ENCODE measurements at places on chromosomes 2 and 18.
A peak's percentile ranks its signal among the peaks of the same experiment; 100 is the strongest.

GRCh38 chr2:96505231-96505889, at the start of gene NEURL3:
NEURL3 (minus strand) TSS chr2:96505357; CDS start chr2:96505286, 71 bp downstream.
- no peak for DNase-seq

DNA sequence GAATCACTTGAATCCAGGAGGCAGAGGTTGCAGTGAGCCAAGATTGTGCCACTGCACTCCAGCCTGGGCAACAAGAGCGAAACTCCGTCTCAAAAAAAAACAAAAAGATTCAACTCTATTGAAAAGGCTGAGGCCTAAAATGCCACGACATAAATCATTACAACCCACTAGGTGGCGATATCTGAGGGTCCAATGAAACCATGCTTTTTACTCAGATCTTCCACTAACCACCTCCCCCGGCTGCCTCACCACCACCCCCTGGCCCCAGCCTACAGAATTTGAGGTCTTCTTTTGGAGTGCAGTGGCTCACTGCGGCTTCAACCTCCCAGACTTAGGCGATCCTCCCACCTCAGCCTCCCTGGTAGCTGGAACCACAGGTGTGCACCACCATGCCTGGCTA, 57.5 kb downstream of the AP1S3 start:
- peak; percentile 70 for DNase-seq

- DNase-seq = no peak
Measured at GRCh38 chr18:64668461-64668962, 519.6 kb upstream of the LINC00305 start.

- DNase-seq = no peak
Measured at GRCh38 chr2:169247211-169247610, 115.1 kb downstream of the LRP2 start.

- no peak for DNase-seq
Measured at GRCh38 chr18:2848247-2849246, 1.7 kb downstream of the EMILIN2 start.

- DNase-seq = no peak
Measured at GRCh38 chr18:46291149-46291548, 187.0 kb downstream of the HAUS1 start.

GRCh38 chr2:204354442-204354856, 190.8 kb upstream of the PARD3B start:
- no peak for DNase-seq

DNA sequence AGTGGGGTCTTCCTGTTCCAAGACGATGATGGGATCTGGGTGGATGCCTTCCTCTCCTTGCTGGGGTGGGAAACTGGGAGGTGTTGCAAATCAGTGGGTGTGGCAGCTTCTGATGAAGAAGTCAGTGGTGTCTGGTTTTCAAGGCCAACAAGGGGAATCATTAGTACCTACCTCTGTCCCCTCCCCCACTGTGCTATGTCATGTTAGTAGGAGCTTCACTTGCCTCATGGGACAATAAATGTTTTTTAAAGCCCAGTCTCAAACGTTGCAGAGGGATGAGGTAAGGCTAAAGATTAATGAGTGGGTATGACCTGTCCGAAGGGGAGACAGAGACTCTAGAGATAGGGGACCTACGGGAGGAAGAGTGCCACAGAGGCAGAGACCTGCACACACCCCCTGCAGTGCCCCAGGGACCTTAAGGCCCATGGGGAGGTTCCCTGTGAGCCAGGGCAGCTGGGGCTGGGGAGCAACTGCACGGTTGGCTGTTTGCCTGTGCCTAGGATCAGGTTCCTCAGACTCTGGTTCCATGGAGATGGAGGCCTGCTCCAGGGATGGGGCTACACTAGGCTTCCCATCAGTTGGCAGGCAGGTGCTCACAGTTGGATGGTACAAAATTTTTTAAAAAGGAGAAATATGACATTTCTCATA, 37.8 kb upstream of the SLC1A4 start:
- no peak for DNase-seq

GRCh38 chr2:128276878-128277675, 41.6 kb downstream of the HS6ST1 start:
- DNase-seq = no peak

DNA sequence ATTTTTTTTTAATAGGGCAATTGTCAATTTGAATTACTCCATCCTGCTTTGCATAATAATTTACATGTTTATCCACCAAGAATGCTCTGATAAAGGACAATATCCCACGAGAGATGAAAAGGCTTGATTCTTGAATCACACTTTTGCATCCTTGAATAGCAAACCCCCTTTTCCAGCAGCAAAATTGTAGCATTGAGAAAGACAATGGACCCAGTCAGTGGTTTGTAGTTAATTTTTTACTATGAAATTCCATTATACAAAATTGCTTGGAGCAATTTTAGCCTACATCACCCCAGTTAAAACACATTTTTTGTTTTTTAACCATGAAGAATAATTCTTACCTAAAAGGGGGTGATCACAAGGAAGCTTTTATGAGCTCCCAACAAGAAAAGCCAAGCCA, 255.1 kb downstream of the RND3 start:
- no peak for DNase-seq

DNA sequence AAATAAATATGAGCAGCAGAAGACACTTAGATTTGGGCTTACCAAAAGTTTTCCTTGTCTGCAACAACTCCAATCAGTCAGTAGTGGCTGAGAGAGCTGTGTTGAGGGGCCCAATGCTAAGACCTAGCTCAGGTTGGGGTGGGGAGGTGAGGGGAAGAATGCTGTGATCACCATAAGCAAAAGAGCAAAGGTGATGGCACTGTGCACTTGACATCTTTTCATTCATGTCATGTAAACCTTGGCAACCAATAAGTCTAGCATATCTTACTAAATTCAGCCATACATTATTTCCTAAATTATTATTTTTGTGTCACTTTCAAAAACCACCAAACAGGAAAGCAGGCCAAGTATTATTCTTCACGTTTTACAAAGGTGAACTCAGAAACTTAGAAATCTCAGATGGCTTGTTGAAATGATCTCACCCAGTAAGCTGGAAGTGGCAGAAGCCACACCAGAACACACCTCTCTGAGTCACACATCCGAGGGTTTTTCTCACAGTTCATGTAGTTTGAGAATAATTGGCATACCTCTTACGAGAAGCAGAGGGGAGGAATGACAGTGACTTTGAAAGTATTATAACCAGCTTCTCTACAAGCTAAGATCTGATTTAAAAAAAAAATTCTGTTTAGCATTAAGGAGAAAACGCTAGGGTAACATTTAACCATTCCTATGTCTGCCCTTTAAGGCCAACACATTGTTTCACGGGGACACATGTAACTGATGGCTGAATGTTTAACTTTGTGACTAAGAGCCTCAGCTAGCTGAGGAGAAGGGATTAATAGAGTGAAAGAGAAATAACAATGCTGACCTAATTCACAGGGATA, 43.3 kb upstream of the SETBP1 start:
- DNase-seq = no peak

DNA sequence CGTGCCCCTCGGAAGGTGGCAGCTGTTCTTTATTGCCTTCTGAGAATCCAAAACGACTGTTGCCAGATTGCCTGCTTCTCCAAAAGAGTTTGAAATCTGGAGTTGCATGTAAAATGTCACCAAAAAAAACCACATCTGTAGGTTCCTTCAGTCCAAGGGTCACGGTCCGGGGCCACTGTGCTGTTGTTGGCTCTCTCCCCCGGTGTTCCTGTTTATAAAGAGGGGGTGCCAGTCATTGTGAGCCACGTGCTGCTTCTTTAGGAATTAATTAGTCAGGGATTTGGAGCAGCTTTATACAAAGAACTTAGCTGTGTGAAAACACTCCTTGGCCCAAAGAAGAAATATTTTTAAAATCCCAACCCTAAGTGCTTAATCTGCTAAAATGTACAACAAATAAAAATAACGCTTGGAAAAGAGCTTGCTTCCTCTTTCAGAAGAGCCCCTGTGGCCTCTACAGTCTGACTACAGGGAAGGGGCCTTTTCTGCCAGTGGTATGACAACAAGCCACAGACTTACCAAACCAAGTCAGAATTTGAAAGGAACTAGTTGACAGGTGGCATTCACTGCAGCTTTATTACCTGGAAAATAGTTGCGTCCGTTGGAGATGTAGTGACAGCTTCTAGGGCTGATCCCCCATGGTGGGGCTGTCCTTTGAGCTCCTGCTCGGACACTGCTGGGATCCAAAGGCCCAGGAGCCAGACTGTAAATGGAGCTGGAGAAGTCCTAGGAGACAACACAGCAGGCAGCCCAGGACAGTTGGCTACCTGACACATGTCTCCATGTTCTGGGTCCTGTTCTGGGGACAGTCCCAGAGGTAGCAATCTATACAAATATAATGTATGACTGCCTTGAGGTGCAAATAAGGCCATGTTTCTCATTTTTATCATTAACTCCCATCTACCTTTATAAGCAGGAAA, 84.5 kb upstream of the SLC1A4 start:
- DNase-seq = no peak

GRCh38 chr18:7754258-7754657, 187.1 kb downstream of the PTPRM start:
- no peak for DNase-seq

DNA sequence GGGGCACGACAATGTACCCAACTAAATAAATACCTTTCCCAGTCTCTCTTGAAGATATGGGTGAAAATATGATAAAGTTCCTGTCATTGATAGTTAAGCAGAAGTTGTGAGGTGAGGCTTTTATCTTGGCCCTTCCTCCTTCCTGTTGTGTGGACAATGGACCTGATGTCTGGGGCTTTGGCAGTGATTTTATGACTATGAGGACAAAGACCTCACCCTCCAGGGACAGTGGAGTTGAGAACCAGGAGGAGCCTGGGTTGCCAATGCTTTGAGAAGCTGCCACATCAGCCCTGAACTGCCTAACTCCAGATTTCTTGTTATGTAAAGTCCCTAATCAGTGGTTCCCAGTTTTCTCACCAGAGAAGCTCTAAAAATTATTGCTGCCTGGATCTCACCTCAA, 20.8 kb upstream of the MGAT4A start:
- DNase-seq = no peak

- DNase-seq = no peak
Measured at GRCh38 chr2:199679883-199680282, 171.1 kb downstream of the FTCDNL1 start.

DNA sequence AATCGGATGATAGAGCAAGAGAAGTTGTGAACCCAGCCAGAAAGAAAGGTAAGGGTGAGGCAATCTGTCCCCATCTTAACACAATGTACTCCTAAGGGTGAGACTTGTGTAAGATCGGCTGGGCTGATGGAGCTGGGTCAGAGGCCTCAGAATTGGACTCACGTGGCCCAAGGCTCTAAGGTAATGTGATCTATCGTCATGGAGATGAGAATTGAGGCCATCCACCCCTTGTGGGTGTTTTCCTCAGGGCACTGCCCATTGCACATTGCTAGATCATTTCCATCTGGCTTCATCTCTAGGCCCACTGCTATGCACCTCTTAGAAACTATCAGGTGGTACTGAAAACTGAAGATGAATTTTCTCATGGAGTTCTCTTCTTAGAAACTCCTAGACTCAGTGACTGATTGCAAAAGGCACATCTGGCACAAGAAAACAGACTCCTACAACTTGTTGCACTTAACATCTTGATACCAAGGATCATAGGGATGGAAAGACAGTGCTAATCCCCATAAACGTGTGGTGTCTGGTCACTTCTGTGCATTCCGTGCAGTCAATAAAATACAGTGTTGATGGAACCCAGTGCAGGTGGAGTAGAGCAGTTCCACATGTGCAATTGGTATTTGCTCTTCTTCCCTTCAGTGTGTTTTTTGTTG, 228.9 kb upstream of the FOSL2 start:
- DNase-seq = no peak

GRCh38 chr2:216774620-216775019, 79.3 kb upstream of the IGFBP5 start:
- peak; percentile 65 for DNase-seq

- no peak for DNase-seq
Measured at GRCh38 chr18:47149457-47150028, 757 bp downstream of the HDHD2 start.

DNA sequence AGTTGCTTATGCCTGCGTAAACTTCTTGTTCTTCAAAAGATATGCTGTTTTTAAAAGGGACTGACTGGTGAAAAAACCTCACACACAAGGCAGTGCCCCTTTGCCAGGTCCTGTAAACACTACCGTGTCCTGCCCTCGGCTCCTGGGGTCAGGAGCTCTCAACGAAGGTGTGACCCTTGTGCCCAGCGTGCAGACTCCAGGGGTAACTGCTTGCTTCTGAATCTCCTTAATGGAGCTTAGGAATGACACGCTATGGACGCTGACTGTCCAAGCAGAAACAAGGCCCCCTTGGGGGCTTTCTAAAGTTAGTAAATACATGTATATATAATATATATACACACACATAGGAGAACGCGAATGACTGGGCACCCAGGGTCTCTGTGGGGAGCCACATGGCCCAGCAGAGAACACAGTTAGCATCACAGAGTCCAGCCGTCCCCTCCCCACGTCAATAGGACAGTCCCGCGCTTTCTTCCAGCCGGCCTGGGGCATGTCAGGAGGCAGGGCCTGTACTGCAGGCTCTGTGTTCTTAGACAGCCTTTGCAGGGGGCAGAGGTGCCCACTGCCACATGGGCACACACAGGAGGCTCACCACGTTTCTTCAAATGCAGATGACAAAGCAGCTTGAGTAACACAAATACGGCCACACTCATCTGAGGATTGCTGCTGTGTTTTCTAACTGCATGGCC, 96.1 kb downstream of the HDAC4 start:
- no peak for DNase-seq

DNA sequence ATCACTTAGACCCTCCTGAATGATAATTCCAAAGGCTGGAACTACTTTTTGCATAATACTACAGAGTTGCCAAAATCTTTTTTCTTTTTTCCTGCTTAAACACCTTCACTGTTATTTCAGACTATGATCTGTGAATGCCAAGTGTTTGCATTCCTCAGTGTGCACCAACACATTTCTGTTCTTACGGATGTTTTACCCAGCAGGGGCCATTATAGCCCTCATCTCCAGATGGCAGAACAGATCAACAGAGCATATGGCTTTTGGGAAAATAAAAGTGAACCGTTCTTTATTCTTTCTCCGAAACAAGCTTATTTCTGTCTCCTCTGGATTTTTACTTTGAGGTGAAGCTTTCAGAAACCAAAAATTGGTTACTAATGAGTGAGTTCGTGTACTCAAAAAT, 1226.6 kb upstream of the FAM98A start:
- no peak for DNase-seq

GRCh38 chr2:146265656-146266055, 1579.2 kb upstream of the ACVR2A start:
- no peak for DNase-seq

- no peak for DNase-seq
Measured at GRCh38 chr2:237345891-237346640, 67.9 kb downstream of the COL6A3 start.

- no peak for DNase-seq
Measured at GRCh38 chr2:119231975-119232665, 8.5 kb downstream of the STEAP3 start.

DNA sequence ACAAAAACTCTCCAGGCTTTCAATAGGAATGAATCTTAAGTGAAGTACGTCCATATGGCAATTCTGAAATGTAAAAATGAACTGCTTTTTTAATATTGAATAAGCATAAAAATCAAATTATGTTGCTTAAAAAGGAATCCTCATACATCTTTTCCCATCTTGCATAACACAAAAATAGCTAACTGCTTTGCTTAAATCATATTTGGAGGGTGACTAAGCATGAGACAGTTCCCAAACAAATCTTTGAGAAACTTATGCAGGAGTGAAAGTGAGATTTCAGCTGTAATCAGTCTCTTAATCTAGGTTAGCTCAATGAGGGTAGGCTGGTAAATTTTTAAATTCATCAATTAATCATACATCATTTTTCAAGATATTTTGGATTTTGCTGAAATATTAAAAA, 111.5 kb downstream of the MBD5 start:
- no peak for DNase-seq
